ENCODE measurements at places on chromosomes 2 and 18.

DNA sequence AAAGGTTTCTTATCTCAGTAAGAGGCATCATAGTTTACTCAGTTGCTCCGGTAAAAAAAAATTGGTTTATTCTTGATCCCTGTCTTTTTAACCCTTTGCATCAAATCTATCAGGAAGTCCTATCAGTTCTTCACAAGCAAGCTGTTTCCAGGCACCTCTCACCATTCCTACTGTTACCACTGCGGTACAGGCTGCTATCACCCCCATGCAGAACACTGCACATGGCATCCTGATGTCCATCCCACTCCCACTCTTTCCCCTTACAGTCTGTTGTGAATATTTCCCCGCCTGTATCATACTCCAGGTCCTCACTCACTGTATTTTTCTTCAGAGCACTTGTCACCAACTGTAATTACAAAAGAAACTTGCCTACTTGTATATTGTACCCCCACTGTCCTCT, 5.3 kb upstream of the CNRIP1 start:
- no peak for DNase-seq

DNA sequence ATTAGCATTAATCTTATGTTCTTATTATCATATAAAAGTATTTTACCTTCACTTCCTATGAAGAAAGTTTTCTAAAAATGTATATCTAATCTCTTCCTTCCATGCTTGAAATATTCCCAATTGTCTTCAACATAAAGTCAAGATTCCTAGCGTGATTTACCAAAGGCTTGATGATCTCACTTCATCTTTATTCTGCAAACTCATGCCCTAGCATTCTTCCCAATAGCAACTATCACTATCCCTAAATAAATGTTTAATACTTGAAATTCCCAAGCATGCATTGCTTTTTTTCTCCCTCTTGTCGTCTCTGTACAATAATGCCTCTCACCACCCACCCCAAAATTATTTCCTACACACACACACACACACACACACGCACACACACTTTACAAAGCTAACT, 125.8 kb downstream of the VWC2L start:
- DNase-seq: no peak

DNA sequence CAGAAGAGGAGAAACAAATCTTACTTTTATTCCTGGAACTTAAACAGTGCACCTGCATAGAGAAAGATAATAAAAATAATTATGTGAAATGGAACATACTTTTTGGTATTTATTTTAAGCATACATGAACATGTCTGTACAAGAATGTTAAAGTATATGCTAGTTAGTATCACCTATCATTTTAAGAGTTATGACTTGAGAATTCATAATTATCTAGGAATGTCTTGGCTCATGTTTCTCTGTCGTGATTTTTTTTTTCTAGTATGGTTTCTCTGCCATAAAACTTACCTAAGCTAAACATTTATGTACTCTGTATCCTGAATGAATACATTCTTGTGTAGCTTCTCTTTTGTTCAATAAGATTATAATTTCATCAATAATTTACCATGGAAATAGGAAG, 4.2 kb downstream of the SERPINB7 start:
- no peak for DNase-seq

DNA sequence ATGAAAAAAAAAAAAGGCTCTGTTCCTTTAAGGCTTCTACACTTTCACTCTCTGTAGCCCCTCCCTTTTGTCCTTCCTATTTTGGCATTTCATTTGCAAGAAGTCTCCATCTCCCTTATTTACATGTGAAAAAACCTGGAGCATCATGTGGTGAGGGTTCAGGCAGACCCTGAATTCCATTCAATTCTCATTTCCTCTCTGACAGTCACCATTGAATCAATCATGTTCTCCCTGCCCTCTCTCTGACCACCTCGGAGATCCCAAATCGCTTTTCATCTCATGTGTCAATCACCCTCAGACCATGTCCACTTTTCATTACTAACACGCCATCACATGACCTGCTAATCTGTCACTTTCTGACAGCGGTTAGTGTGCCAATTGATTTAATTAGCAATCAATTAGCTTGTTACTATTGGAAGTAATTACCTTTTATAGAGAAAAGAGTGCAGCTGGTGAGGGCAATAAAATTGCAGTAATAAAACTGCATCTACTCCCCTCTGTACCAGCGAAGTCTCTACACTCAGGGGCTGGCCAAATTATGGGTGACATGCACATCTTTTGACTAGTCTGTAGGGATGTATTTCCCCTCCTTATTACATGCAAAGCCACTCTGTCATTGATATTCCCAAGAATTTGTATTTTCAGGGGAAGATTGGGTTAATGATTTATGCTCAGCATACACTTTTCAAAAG, 317.4 kb downstream of the EN1 start:
- DNase-seq: no peak

GRCh38 chr2:102657770-102658169, 38.4 kb downstream of the SLC9A2 start:
- DNase-seq: no peak

GRCh38 chr2:230578106-230578505, 134.5 kb upstream of the CAB39 start:
- DNase-seq: no peak

- DNase-seq: no peak
Measured at GRCh38 chr2:66555501-66556324, 120.8 kb downstream of the MEIS1 start.

- DNase-seq: no peak
Measured at GRCh38 chr2:118642501-118642900, 204.9 kb downstream of the EN1 start.

Data from Caco-2 (cell line).